ENCODE measurements at places on chromosomes 13 and 19. TPM values are rescaled to one million over a fixed set of nuclear protein-coding genes. Genes with fewer than 3 reads are reported as not detected.
A peak's percentile ranks its signal among the peaks of the same experiment; 100 is the strongest.

The KIR3DL2 gene
- total RNA-seq: 0.47 TPM

The TTC9B gene
- not detected for total RNA-seq

The CEACAM3 gene
- not detected for total RNA-seq

The PCDH17 gene
- total RNA-seq: not detected

The ATXN8OS gene
- total RNA-seq: not detected

The C5AR1 gene
- 4.1 TPM for total RNA-seq

The LYPD4 gene
- total RNA-seq: not detected

The CBARP gene
- not detected for total RNA-seq

The ERVK3-1 gene
- total RNA-seq: 76.6 TPM

DNA sequence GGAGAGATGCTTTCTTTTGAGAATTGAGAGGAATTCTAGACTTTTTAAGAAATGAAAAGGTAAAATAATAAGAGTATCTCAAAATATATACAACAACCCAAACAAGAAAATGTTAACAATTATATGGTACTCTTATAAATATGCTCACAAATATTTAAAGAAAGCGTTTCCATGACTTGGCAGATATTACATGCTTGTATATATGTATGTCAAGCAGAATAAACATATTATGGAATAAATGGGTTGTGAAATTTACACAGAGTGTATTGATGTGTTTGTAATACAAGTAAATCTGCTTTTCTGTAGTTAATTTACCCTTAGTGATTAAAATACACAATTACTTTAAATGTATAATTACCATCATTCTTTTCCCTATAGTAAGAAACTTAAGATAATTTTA is 65.8 kb downstream of the GPC6 start:
- DNase-seq: no peak
- no peaks in the 10 kb centered on the region for H3K4me1 ChIP-seq
- no peak overlapping the region for H3K27ac ChIP-seq
- no peak overlapping the region for H3K4me3 ChIP-seq

DNA sequence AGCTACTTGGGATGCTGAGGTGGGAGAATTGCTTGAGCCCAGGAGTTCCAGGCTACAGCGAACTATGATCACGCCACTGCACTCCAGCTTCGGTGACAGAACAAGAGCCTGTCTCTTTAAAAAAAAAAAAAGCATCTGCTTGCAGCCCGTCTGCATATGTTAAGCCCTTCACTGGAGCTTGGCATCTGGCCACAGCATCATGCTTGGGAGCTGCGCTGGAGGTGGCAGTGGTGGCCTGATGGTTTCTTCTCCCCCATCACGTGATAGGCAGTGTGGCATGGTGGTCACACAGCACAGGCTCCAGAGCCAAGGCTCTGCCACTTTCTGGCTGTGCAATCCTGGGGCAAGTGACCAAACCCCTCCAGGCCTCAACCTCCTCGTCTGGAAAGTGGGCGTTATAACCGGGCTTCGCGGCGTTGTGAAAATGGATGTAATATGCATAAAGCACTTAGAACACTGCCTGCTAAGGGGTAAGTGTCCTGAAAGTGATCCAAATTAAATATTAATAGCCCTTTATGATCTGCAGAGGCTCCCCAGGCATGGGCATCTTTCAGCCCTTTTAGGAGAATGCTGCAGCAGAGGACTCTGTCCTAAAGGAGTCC is 24.4 kb downstream of the MARK4 start:
- no peak for DNase-seq
- H3K27ac ChIP-seq: no peak overlapping the region
- no peak overlapping the region for H3K4me3 ChIP-seq
- no peaks in the 10 kb centered on the region for H3K27me3 ChIP-seq
- peaks cover 14% of the 10 kb centered on the region for H3K36me3 ChIP-seq

DNA sequence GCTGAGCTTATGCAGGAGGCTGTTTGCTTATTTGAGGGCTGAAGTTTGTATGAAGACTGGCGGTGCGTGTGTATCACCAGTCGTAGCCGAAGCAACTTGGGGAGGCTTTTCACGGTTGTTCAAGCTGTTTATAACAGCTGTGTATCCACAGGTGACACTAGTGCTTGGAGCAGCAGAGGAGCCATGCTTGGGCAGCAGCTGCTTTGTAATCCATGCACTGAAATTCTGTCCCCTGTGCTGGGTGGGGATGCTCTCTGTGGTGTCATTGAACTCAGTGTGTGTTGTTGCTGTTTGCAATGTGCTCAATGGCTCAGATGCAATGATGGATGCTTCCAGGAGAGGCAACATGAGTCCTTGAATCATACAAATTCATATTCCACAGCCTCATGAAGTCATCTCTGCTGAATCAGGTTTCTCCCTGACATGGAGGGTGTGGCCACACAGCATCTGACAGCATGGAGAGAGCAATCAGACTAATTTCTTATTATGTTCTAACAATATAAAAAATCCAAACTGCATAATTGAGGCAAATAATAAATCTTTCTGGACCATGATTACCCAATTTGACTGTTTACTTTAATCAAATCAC is 18.8 kb upstream of the GTF3A start:
- peaks cover 3% of the 10 kb centered on the region for H3K4me1 ChIP-seq
- no peak for DNase-seq
- H3K4me3 ChIP-seq: no peak overlapping the region
- H3K36me3 ChIP-seq: no peaks in the 10 kb centered on the region
- H3K27ac ChIP-seq: no peak overlapping the region

DNA sequence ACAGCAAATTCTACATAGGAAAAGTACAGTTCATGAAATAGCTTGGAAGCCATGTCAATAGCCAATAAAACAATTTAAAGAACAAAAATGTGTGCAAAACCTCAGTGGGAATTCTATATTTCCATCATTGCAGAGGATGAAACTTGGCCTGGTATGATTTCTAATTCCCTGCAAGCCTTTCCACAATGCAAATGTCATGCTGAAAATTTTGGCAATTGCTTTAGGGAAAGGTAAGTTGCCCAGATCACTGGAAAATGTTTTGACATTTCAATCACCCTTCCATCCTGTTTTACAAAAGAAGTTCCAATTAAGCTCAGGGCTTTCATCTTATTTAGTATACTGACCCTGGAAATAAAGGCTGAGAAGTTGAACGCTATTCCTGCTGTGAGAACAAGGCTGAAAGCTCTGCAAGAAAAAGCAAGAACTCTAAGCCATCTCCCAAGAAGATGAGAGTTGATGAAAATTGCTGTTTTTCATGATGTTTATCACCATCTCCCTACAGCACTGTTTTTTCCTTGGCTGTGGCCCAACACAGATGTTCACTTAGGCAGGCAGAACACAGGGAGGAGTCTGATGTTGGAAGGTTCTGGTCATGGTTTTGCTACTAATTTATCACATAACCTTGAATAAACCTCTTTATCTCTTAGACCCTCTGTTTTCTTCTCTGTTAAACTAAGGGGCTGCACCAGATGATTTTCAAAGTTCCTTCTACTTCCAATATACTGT is 263.7 kb downstream of the KCTD12 start:
- H3K27me3 ChIP-seq: no peaks in the 10 kb centered on the region
- no peaks in the 10 kb centered on the region for H3K36me3 ChIP-seq
- no peak for DNase-seq
- H3K4me3 ChIP-seq: no peak overlapping the region
- no peak overlapping the region for H3K27ac ChIP-seq

GRCh38 chr13:55652657-55653056 is 1488.1 kb upstream of the PRR20A start:
- no peak overlapping the region for H3K4me3 ChIP-seq
- no peak overlapping the region for H3K27ac ChIP-seq
- H3K27me3 ChIP-seq: no peaks in the 10 kb centered on the region
- no peak for DNase-seq
- no peaks in the 10 kb centered on the region for H3K36me3 ChIP-seq

DNA sequence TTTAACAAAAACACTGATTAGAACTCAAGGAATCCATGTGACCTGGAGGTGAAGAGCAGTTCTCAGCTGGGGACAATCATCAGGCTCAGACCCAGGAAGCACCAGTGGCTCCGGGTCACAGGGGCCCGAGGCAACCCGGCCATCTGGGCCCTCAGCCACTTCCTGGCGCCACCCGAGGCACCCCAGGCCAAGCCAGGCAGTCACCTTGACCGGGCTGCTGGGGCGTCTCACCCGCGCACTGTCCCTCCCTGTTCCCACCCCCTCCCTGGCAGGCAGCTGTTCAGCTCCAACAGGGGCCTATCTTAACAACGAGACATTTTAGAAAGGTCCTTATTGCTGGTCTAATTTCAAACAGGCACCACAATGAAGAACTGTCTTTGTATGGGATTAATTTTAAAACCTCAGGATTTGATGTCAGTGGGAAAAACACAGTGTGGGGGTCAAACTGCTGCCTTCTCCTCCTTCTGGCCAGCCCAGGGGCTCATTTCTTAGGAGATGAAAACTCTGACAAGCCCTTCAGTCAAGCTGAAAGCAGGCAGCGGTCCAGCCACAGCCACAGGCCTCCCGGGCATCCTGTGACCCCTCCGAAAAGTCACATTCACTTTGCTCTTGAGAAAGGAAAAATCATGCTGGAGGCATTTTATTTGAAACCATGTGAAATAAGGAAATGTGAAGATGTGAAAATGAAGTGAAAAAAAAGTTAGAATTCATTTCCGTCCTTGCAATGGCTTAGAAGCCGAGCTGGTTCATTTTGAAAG is 83.3 kb downstream of the KCTD15 start:
- no peak overlapping the region for H3K27ac ChIP-seq
- no peak overlapping the region for H3K4me3 ChIP-seq
- H3K36me3 ChIP-seq: no peaks in the 10 kb centered on the region
- no peaks in the 10 kb centered on the region for H3K27me3 ChIP-seq
- DNase-seq: no peak

GRCh38 chr19:13051557-13052165 is 51.0 kb downstream of the LYL1 start:
- H3K36me3 ChIP-seq: no peaks in the 10 kb centered on the region
- no peak overlapping the region for H3K4me3 ChIP-seq
- DNase-seq: no peak
- peaks cover 7% of the 10 kb centered on the region for H3K4me1 ChIP-seq
- H3K27me3 ChIP-seq: no peaks in the 10 kb centered on the region

GRCh38 chr13:78478183-78478582 is 125.2 kb downstream of the POU4F1 start:
- H3K4me1 ChIP-seq: no peaks in the 10 kb centered on the region
- no peak overlapping the region for H3K4me3 ChIP-seq
- no peaks in the 10 kb centered on the region for H3K27me3 ChIP-seq
- H3K27ac ChIP-seq: no peak overlapping the region

- H3K4me3 ChIP-seq: no peak overlapping the region
- no peak for DNase-seq
- H3K4me1 ChIP-seq: peaks cover 24% of the 10 kb centered on the region
- H3K27ac ChIP-seq: no peak overlapping the region
- H3K36me3 ChIP-seq: no peaks in the 10 kb centered on the region
These were observed 6.1 kb downstream of the LGALS14 start for GRCh38 chr19:39710333-39710890.

- H3K4me1 ChIP-seq: peaks cover 37% of the 10 kb centered on the region
- DNase-seq: no peak
- no peak overlapping the region for H3K4me3 ChIP-seq
- no peaks in the 10 kb centered on the region for H3K36me3 ChIP-seq
These were observed 2.8 kb upstream of the S1PR2 start for GRCh38 chr19:10233946-10234345.

DNA sequence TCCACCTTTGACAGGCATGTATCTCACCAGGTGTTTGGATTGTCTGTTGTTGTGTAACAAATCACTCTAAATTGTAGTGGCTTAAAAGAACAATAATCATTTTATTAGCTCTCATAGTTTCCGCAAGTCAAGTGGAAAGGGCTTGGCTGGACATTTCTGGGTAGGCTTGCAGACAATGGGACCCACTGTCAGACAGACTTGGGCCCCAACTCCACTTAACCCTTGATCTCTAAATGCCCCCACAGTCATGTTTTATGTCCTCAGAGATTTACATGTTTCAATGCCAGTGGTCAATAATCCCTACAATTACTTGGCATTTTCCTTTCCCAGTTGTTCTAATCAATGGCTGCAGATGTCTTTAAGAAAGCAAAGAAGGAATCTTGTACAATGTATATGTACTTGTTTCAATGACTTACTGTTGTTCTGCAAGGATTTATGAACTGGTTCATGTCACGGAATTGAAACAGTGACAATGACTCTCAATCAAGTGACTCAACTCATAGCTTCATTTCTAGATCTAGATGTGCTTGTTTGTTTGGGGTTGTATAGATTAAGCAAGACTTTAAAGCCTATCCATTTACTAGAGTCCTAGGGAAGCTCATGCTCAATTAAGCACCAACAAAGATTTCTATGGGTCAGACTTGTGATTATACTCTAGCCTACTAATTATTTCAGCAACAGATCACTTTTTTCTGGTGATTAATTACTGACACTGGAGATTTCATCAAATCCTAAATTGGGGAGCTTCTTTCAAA is 510.1 kb upstream of the NBEA start:
- H3K27me3 ChIP-seq: no peaks in the 10 kb centered on the region
- DNase-seq: no peak
- H3K36me3 ChIP-seq: no peaks in the 10 kb centered on the region
- H3K4me3 ChIP-seq: no peak overlapping the region
- H3K27ac ChIP-seq: no peak overlapping the region

GRCh38 chr19:27833031-27833430 is 1379.9 kb downstream of the UQCRFS1 start:
- H3K4me1 ChIP-seq: no peaks in the 10 kb centered on the region
- H3K27ac ChIP-seq: no peak overlapping the region
- DNase-seq: no peak
- H3K4me3 ChIP-seq: no peak overlapping the region

- DNase-seq: no peak
- no peaks in the 10 kb centered on the region for H3K36me3 ChIP-seq
- no peaks in the 10 kb centered on the region for H3K27me3 ChIP-seq
- H3K4me3 ChIP-seq: no peak overlapping the region
- H3K4me1 ChIP-seq: peaks cover 57% of the 10 kb centered on the region
- no peak overlapping the region for H3K27ac ChIP-seq
These were observed 31.9 kb downstream of the INTS6 start for GRCh38 chr13:51420681-51421490.

- no peaks in the 10 kb centered on the region for H3K27me3 ChIP-seq
- no peaks in the 10 kb centered on the region for H3K4me1 ChIP-seq
- no peak for DNase-seq
- H3K4me3 ChIP-seq: no peak overlapping the region
These were observed 622.4 kb downstream of the DCT start for GRCh38 chr13:93857126-93857525.

- H3K27ac ChIP-seq: no peak overlapping the region
- H3K27me3 ChIP-seq: no peaks in the 10 kb centered on the region
- H3K36me3 ChIP-seq: no peaks in the 10 kb centered on the region
These were observed 848.1 kb upstream of the SLITRK1 start for GRCh38 chr13:84730376-84730775.

- no peaks in the 10 kb centered on the region for H3K36me3 ChIP-seq
- no peaks in the 10 kb centered on the region for H3K27me3 ChIP-seq
- no peak overlapping the region for H3K4me3 ChIP-seq
- DNase-seq: no peak
These were observed 137.7 kb downstream of the COL4A1 start for GRCh38 chr13:110168999-110169933.

GRCh38 chr13:74027161-74027779 is 106.9 kb downstream of the KLF12 start:
- peak overlapping the region; percentile 54 for H3K27ac ChIP-seq
- peaks cover 4% of the 10 kb centered on the region for H3K36me3 ChIP-seq
- peak overlapping the region; percentile 36 for H3K4me3 ChIP-seq
- no peak for DNase-seq
- no peaks in the 10 kb centered on the region for H3K27me3 ChIP-seq
- H3K4me1 ChIP-seq: peaks cover 82% of the 10 kb centered on the region

Measured in CD4-positive, alpha-beta memory T cell (primary cell).